Stimulated activated CD8-positive, alpha-beta memory T cell treated with anti-CD3 and anti-CD28 coated beads, Interleukin-2, amount 100 ng/mL, for 1 hour (primary cell): ENCODE measurements at places on chromosomes 13 and 19.

DNA sequence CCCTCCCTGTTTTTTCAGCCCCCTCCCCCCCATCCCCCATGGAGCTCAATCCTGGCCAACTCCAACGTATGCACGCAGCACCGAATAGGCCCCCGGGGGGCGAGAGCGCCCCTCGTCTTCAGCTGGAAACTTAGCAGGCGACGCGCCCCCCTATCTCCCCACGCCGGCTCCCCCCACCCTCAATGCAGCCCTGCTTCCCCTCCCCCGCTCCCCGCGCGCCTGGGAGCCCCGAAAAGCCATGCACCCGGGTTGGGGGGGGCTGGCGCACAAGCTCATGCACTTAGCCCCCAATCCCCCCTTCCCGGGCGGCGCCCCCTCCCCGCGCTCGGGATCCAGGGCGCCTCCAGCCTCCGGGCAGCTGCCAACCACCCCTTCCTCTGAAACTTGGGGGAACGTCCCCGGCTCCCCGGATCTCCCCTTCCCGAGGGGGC lies 508 bp downstream of the ZBTB7A start:
- no peak for DNase-seq

DNA sequence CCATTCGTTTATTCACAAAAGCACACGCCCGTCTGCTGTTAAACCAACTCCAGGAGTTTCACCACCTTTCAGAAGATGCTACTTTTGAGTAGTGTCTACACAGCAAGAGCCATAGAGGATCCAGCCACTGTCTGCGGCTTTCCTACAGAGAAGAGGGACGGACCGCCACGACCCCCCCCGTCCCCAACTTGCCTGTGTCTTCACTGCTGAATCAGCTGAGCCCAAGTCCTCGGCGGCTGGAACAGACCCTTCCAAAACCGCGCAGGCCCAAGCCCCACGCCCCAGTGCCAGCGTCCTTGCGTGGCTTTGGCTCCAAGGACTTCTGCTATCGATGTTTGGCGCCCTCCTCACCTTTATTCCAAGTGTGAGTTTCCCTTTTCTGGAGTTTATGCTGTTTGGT lies 65.1 kb downstream of the SPACA7 start:
- no peak for DNase-seq

DNA sequence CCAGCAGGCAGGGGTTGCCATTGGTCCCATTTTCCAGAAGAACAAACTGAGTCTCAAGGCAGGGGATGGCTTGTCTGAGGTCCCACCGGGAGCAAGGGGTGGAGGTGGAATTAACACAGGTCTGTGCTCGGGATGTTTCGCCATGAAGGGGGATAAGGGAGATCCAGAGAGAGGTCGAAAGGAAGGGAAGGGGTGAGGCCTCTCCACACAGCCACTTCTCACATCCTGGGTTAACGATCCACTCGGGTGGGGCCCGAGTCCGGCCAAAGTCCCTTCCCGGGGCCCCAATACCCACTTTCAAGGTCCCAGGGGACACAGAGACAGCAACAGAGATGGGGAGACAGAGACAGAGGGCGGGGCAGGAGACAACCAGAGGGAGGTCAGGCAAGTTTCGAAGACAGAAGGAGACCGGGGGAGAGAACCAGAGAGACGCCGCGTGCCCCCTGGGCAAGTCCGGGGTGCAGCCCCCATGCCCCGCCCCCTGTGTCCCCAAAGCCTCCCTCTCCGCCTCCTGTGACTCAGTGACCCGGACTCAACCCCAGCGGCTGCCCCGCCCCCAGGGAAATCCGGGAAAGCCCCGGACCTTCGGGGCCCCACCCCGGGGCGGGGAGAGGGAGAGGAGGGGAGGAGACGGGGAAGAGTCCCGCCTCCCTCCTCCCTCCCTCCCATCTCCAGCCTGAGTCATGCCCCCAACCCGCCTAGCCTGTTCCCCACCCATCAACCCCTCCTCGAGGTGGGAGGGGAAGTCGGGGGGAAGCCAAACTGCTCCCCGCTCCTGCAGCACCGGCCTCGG lies 1.4 kb upstream of the BCL3 start:
- DNase-seq: peak; percentile 81

- no peak for DNase-seq
Measured at GRCh38 chr13:27825072-27825471, 32.8 kb downstream of the GSX1 start.

DNA sequence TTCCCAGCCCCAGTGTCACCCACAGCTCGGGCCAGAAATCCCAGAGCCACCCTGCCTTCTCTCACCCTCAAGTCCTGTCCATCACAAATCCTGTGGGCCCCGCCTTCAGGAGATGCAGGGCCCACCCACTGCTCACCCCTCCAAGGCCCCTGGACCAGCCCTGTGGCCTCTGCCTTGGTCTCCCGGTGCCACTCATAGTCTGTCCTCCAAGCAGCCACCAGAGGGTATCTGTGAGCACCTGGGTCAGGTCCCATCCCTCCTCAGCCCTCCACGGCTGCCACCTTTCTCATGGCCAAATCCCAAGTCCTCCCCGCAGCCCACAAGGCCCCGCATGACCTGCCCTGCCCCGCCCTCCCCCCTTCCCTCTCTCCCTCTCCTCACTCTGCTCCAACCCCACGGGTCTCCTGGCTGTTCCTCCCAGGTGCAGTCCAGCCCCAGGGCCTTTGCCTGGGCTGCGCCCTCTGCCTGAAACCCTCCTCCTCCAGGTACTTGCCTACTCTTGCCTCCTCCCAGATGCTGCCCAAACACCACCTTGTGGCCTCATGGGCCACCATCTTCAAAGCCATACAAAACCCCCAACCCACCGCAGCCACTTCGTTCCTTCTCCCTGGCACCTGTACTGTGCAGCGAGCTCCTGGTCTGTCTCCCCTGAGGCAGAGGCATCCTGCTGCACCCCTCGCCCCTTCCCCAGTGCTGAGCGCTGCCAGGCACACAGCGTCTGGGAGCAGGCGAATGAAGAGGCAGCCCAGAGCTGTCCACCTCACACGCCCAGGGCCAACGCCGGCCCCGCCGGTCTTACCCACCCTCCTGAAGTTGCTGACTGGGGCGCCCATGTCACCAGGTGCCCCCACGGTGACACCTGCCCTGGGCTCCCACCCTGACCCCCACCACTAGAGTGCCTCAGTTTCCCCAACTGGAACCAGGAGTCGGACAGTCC lies 13.2 kb upstream of the UQCR11 start:
- no peak for DNase-seq

- no peak for DNase-seq
Measured at GRCh38 chr19:49161987-49162386, 4.4 kb downstream of the TRPM4 start.

GRCh38 chr19:3361384-3362216 lies 4.8 kb upstream of the NFIC start:
- DNase-seq: no peak

GRCh38 chr19:36573895-36574720 lies 1.0 kb upstream of the ZNF529 start:
- no peak for DNase-seq

DNA sequence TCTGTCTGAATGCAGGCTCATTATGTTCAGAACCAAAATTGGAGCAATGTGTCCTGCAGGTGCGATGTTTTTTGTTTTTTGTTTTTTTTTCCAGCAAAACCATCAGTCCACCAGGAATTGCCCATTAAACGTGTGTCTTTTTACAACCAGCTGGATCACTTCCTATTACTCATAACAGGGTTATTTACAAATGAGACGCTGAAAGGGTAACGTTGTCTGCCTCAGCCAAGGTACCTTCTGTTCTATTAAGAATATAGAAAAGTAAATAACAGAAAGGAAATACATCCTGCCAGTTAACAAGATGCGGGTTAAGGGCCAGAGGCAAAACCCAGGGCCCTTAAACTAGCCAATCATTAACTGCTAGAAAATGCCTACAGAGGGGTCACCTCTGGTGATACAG lies 590.4 kb downstream of the TBC1D4 start:
- DNase-seq: no peak

GRCh38 chr13:53901593-53901992 lies 873.0 kb downstream of the OLFM4 start:
- DNase-seq: no peak

GRCh38 chr13:88602786-88603777 lies 931.9 kb downstream of the SLITRK5 start:
- DNase-seq: no peak

DNA sequence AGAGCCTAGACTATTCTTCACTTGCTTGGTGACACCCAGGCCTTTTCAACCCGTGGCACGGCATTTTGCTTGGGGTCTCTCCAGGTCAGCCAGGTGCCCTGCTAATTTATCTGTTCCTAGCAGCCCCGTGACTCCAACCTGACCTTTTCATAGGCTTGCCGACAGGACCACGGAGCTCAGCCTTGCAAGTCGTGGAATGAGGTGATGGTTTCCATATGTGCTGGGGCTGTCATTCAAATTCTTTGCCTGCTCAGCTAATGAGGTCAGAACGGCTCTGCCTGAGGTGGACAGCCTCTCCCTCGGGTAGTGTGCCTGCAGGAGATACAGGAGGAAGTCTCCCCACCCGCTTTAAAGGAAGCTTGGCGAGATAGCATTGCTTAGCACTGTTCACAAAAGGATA lies 61.0 kb downstream of the SHISA2 start:
- DNase-seq: no peak

DNA sequence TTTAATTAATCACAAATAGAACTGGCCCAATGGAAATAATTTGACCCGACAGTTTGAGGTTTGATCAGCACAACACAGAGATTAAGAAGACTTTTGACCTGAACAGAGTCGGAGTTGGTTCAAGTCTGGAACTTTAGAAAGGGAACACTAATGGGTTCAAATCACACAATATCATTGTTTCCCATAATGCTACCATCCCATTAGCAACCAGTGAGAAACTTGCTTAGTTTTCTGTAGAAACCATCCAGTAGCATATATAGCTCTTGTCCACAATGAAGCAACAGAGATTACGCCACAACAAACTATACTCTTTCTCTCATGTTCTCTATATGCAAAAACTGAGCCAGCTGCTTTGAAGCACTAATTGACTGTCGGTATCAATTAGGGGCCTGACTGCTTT lies 376.9 kb upstream of the SPRY2 start:
- no peak for DNase-seq

DNA sequence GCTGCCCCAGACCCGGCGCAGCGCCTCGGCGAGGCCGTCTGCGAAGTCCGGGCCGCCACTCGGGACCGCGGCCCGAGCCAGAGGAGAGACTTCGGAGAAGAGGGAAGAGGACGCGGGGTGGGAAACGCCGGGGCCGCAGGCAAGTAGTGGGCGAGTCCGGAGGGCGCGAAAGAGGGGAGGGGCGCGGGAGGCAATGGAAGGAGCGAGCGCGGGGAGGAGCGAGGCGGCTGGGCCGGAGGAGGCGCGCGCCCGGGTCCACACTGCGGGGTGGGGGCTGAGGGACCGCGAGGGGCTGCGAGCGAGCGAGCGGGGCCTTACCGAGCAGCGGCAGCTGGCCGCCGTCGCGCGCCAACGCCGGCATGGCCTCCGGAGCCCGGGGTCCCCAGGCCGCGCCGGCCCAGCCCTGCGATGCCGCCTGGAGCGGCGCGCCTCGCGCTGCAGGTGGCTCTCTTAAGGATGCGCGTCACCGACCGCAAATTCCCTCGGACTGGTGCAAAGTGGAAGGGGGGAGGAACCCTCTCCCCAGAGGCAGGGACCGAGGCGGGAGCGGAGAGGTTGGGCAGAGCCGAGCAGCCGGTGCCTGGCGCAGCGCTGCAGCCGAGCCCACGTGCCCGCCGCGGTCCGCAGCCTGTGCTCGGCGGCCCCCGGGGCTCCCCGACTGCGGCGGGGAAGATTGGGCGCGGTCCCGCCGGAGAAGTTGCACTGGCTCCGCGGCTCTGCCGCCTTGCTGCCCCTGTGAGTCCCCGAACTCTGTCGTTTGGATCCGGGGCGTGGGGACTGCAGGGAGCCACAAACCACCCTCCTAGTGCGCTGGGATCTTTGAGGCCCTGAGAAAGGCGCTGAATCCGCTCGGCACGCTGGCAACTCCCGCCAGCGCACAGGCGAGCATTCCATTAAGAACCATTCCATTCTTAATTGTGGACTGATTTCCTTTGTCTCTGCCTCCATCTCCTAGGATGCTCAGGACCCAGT lies at the start of gene FLT3:
FLT3 (minus strand) TSS at position 427 of the 972 bp plus-strand sequence; CDS start at position 361, 66 bp downstream.
- DNase-seq: no peak

DNA sequence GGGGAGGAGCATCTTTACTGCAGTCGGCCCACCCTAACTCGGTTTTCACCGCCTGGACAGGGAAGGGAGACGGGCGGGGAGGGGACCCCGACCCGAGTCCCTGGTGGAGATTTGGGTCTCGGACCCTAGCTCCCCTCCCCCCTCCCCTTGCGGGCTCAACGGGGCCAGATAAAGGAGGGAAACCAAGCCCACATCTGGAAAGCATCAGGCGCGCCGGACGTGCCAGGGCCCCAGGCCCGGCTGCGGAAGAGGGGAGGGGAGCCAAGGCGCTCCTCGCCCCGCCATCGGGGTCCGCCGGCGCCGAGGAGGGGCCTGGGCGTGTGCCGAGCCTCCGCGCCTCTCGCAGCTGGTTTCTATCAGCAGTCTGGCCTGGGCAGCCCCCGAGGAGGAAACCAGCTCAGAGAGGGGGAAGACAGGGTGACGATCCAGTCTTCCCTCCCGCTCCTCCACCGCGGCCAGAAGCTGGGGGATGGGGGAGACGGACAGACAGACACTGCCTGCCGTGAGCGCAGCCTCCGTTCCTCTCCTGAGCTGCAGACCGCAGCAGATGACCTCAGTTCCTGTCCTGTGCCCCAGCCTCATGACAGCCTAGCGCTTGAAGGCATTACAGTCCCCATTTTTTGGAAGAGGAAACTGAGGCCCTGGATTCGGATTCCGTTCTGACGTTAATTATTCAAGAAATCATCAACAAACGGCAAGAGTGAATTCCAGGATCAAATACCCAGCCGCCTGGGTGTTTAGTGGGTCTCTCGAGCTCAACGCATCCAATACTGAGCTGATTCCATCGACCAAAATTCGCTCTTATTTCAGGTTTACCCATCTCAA lies 3.6 kb upstream of the GNG8 start:
- DNase-seq: no peak

DNA sequence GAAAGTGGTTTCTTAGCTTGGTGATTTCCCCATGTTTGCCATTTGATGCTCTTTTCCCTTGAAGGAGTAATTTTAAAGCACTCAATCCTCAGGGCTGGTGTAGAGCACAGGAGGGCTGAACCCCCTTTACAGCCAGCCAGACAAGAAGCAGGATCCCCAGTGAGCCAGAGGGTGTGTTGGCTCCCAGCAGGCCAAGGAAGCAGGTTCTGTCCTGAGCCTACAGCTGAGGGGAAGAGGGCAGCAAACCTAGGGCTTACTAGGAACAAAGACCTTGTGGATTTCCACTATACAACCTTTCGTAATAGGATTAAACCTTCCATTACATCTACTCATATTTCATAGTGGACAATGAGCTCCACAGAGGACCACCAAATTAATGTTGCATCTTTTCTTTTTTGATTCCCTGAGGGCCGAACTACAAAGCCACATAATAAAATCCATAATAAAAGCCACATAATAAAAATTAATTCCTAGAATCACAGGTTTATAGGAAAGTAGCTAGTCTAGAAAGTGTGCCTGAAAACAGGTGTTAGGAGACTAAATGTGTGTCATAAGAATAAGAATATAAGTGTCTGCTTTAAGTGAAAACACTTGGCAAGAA lies 300.2 kb downstream of the DCLK1 start:
- DNase-seq: no peak

- DNase-seq: no peak
Measured at GRCh38 chr19:18639706-18640243, 2.9 kb downstream of the KLHL26 start.

DNA sequence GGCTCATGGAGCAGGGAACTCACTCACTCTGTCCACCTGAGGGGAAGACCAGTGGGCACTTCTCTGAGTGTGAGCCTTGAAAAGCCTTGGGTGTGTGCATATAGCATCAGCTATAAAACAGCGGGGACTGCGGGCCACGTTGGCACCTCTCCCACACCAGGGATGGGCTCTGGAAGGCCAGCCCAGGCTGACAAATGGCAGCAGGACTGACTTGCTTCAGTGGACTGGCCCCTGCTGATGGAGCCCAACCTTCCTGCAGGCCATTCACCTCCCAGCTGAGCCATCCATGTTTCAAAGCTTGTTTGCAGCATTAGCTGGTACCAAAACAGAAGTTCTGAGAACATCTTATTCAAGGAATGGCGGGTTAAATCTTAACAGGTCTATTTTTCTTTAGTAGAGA lies 21.0 kb downstream of the TSHZ3 start:
- no peak for DNase-seq
